NCI-H2171 (cell line): ENCODE measurements at places on chromosomes 11 and 22.
A peak's percentile ranks its signal among the peaks of the same experiment; 100 is the strongest.

DNA sequence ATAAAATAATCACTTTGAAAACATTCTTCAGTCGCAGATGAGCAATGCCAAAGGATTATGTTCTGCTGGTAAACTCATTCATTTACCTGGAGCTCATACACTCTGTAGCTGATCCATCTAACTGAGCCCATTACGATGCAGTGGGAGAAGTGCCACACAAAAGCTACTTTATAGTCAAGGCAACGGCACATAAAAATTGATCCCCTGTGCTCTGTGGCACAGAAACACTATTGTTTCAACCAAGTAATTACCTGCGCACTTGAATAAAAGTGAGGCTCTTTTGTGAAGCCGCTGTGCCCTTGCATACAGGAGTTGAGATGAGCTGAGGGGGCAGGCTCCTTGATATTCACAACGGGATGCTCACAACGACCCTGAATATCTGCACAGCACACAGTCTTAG is 7.2 kb downstream of the DKK3 start:
- no peak for DNase-seq

DNA sequence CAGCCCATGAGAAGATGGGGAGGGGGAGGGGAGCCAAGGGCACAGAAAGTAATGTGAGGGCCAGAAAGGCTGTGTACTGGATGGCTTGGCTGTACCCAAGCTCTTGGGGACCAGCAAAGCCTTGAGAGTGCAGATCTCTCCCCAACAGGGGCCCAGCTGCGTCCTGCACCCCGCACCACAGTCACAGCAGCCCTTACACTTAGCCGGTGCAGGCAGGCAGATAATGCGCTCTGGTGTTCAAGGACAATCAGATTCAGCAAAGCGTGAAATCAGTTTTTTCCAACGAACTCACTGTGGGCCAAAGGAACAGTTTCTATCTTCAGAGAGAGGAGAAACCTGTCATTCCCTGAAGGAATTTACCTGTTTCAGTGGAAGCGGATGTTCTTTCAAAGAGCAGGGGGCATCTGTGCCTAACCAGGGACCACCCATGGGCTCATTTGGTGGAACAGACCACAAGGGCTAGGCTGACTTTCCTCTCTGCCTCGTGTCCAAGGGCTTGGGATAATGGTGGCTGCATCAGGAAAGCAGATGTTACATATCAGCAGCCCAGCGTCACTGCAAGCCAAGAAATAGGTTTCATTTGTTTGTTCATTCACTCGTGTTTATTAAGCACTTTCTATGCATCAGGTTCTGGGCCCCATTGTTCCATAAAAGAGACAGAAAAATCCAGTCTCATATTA is 81.2 kb upstream of the SPON1 start:
- DNase-seq, result no peak

DNA sequence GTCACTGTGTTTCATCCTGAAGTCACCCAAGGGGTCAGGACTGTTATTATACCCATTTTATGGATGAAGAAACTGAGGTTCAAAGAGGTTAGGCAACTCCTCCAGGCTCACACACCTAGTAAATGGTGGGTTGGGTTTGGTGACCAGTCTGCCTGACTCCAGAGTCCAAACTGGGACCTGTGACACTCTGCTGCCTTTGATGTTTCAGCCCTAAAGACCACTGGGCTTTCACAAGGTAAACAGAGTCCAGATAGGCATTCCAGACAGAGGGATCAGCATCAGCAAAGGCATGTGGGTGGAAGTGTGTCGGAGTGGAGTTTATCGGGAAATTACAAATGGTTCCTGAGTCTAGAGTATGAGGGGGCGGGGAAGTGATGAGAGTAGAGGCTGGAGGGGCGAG is 38.5 kb downstream of the MICAL2 start:
- DNase-seq, result no peak

- no peak for DNase-seq
These were observed 61.3 kb upstream of the BARX2 start for GRCh38 chr11:129314371-129314770.

DNA sequence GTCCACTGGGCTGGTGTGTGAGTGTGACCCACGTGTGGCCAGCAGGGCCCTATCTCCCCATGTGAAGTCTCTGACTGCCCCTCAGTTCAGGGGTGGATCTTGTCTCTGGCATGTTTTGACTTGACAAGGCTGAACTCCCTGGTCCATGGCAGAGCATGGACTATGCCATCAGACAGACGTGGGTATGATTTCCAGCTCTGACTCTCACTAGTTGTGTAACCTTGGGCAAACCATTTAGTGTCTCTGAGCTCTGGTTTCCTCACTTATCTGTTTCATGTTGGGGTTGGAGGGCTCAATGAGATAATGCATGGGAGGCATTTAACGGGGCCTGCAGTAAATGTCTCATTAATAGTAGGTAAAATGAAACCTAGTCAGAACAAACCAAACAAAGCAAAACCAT is 254.5 kb upstream of the NARS2 start:
- no peak for DNase-seq

DNA sequence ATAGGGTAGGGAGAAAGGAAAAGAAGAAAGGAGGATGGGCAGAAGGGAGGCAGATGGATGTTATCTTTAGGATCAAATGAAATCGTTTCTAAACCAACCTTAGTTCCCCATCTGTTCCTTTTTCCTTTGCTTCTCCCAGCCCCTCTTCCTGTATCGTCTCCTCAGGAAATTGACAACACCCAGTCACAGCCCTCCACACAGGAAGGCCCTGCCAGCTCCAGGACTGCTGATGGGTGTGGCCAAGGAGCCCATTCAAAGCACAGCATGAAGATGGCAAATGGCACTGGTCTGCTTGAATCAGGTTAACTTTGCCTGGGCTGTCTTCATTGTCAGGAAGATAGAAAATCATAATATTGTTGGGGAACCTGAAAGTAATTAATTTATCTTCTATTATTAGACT is 164.8 kb downstream of the C11orf87 start:
- DNase-seq, result peak; percentile 63

DNA sequence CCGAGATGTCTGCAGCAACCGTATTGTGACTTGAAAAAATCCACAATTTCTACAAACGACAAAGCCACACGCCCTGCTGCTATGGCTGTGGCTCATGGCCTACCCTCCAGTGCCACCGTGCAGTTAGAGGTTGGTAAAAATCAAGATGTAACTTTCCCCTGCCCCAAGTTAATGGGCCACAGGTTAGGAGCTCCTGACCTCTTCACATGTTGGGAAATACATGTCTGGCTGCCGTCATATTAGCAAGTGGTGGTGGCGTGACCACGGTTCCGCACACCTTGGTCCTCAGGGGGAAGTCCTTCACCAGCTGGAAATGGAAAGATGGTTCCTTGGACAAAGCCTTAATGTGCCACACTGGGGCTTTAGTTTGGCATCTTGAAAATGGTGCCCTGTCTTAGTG is 27.4 kb upstream of the CCND1 start:
- DNase-seq, result no peak

GRCh38 chr11:64598797-64599697 is 8.0 kb downstream of the SLC22A12 start:
- DNase-seq, result no peak

DNA sequence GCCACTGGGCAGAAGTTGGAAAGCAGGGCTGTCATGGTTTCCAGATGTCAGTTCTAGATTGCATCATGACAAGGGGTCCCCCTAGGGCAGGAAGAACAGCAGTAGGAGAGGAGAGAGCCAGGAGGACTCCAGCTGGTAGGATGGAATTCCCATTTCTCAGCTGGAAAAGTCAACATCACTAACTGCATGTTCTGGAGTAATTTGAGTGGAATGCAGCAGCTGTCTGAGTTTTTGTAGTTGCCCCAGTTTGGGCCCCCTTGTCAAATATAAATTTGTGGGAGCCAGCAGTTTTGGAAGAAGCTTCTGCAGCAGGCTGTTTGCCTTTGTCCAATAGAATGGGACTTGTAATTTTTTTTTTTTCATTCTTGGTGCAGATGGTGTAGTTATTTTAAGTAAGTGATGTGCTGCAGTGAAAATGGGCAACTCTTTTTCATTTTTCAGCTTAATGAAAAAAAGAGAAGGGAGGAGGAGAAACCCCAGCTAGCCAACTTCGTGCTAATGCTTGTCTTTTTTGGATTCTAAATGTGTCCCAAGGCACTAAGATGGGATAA is 86.9 kb downstream of the LDLRAD3 start:
- DNase-seq, result peak; percentile 80

DNA sequence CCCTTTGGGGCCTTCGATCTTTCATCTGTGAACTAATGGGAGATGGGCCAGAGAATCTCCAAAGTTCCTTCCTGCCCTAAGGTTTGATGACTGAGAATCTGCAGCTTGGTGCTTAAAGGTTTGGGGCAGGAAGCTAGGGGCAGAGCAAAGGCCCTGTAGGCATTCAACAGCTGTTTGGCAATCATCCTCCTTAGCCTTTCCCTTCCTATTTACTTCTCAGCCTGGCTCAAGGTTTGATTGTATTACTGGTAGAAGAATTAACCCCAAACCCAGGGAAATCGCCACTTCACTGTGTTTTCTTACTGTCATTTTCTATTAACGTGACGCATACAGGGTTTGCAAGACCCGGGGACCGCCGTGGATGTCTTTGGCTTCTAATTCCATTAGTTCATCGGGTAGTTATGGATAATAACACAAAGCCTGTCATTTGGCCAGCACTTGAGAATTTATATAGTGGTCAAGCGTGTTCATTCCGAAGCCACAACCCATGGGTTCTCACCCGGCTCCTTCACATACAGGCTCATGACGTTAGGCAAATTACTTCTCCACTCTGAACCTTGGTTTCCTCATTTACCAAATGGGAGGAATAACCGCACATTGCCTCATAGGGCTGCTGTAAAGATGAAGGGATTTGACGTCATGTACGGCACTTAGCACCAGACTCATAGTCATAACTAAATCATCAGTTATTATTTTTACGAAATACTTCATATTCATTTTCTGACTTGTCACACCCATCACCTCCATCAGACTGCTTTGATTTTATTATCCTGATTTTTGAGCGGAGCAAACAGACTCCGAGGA is 158.1 kb downstream of the FBXO7 start:
- DNase-seq, result no peak

- DNase-seq, result peak; percentile 53
These were observed 4.1 kb upstream of the MAPK11 start for GRCh38 chr22:50274311-50274710.

DNA sequence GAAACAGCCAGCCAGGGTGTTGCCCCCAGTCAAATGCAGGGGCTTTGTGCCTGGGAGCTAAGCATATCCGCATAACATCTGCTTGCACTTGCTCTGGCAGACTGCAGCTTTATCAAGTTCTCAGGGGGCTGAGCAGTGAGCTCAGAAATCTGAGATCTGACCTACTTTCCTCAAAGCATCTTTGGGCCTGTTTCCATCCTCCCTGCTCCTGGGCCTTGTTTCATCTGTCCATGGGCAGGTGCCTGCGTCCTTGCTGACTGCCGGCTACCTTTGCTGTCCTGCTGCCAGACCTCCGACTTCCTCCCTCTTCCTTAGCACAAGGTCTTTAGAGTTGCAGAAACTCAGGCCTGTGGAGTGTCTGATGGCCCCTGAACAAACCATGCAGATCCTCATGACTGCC is 131.2 kb upstream of the B3GAT1 start:
- DNase-seq, result no peak

DNA sequence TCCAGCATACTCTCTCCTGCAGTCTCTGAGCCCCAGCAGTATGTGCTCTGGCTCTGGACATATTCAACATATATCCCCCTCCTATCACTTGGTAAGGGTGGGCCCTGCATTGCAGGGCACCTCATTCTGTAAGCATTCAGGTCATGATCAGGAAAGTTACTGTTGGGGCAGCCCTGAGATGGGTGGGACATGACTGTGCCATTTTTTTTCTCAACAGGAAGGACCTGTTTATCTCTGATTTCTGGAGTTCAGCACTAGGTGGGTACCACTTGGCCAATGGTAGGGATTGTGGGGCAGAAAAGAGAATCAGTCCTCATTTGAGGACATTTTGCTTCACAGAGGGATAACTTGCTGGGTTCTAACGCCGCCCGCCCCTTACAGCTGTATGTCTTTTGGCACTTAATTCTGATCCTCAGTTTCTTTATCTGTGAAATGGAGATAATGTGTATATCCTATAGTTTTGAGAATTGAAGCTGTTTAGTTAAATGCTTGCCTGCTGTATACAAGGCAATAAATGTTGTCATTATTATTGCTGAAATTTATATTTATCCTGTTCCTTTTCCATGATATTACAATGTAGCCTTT is 2.2 kb downstream of the SRRD start:
- no peak for DNase-seq

DNA sequence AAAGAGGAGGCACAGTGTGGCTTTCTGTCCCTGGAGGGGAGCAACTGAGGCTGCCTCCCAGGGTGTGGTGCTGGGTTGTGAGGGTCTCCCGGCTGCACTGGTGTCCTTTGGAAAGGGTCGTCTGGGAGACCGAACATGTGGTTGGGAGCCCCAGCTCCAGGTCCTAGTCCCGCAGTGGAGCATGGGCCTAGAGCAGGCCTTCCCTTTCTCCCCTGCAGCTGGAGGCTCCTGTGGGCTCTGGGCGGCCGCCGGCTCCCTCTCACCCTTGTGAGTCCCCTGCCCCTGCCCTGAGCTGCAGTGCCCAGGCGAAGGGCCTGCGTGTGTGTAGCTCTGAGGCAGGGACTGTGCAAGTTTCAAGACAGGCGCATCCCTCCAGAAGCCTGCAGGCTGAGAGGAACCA is 1492.7 kb downstream of the BRD1 start:
- no peak for DNase-seq

DNA sequence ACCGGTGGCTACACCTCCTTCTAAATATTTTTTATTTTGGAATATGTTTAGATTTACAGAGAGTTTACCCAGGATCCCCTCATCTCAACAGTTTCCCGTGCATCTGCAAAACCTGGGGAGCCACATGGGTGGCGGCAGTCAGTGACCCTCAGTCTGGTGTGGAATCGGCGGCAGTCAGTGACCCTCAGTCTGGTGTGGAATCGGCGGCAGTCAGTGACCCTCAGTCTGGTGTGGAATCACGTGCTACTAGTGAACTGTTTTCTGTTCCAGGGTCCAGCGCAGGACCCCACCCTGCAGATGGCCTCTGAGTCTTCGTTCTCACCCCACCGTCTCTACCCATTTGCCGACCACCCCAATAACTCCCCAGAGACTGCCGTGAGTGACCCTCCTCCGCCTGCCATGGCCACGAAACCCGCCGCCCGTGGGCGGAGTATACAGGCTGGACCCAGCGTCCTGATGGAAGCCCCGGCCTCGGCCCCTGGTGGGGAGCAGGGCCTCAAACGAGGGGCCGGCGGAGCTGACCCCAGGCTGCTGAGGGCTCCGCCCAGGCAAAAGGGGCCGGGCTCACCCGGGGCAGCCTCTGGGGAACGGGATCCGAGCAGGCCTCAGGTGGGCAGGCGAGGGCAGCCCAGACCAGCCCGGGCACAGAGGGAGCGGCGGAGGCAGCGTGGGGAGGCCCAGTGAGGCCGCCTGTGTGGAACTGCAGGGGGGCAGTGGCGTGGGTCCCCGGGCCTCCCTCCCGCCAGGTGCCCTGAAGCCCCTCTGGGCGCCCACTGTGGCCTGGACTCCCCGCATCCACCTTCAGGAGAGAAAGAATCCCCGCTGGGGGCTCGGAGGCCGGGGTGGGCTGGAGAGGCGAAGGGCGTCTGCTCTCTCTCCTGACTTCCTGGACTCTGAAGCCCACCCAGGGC is 2.5 kb downstream of the IL17REL start:
- no peak for DNase-seq

DNA sequence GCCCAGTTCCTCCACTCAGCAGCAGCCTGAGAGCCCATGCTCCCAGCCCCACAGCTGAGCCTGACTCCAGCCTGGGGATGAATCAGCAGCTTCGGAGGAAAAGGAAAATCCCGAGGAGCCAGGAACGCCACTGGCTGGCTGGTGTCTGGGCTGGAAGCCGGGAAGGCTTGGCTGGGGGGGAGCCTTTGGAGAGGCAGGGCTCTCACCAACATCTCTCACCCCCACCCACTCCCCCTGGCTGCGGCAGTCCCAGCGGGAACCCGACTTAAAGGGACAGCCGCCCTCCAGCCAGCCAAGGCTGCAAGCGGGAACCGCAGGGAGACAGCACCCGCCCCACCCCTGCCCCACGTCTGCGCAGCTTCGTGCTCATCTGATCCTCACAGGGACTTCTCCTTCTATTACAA is 28.4 kb downstream of the KIAA0930 start:
- DNase-seq, result no peak
